ENCODE measurements at places on chromosomes 2 and 18.

GRCh38 chr2:68319398-68320117 lies at the start of gene CNRIP1:
CNRIP1 (minus strand) TSS chr2:68319949; CDS start chr2:68319400, 549 bp downstream.
- peak; percentile 72 for DNase-seq

- no peak for DNase-seq
Observed at GRCh38 chr18:34223893-34224422, 755 bp downstream of the NOL4 start.

- DNase-seq: no peak
Observed at GRCh38 chr2:98090951-98091350, 4.0 kb downstream of the VWA3B start.

DNA sequence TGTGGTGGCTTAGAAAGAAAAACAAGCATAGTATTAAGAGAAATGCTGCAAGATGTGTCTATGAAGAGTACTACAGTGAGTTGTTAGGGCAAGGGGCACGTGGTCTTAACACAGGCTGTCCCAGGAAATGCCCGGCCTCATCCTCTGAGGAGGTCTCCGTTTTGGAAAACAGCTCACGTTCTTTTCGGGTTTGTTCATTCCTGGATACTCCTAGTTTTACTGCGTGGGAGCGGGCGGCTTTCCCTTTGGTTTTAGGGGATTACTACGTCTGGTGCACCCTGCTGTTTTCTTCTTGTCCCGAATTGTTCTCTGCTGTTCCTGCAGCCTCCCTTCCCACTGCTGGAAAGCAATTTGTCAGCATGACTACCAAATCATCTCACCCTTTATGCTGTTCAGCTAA lies 55.5 kb upstream of the RAB6D start:
- no peak for DNase-seq

GRCh38 chr2:197677056-197677455 lies 1.7 kb upstream of the RFTN2 start:
- no peak for DNase-seq

GRCh38 chr2:58419983-58420382 lies 178.9 kb upstream of the FANCL start:
- no peak for DNase-seq

- DNase-seq: no peak
Observed at GRCh38 chr18:37441821-37442220, 123.8 kb downstream of the CELF4 start.
